ENCODE measurements at places on chromosomes 12 and 14.

DNA sequence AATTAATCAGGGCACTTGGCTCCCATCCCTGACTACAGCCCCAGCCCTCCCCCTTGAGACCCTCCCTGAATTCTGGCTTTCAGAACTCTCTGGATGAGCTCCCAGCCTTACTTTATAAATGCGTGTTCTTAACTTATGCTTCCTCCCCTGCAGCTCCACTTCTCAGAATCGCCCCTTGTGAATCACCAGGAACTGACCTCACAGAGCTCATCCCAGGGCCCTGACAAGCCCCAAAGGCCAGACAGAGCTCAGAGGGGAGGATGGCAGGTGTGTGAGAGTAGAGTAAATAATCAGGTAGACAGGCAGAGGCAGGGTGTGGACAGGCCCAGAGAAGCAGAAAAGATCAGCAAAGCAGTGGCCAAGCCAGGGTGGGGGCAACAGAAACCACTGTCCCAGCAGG, 68.2 kb upstream of the FOXN3 start:
- no peak for DNase-seq

- no peak for DNase-seq
Measured at GRCh38 chr14:69682136-69682535, 70.7 kb downstream of the SUSD6 start.

DNA sequence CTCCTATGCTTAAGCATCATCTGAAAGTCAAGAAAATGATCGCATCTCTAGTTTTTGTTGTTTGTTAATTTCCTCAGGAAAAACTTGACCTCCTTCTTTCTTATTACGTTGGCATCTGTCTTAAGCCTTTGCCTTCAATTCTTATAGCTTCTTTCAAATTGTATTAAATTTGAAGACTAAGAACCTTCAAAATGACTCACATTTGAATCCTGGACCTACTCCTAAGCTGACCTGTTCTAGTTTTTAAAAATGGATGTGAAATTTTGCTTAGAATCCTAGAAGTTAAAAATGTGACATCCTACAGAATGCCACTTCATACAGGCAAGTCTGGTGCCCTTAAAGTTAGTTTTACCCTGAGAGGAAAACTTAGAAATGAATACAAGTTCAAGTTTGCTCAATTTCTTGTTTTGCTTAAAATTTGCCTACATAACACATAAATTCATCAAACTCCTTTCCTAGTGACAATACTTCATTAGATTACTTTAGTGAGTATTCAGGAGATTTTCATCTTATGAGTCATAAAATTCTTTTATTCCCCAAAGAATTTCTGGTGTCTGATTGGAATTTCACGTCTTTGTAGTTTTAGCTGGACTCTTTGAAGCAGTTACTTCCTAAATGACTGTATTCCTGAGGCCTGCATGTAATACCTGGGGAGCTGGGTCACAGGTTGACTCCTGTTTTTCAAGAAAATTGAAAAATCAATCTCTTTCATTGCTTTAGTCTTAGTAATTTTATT, 152.3 kb downstream of the MSRB3 start:
- DNase-seq: peak; percentile 26

DNA sequence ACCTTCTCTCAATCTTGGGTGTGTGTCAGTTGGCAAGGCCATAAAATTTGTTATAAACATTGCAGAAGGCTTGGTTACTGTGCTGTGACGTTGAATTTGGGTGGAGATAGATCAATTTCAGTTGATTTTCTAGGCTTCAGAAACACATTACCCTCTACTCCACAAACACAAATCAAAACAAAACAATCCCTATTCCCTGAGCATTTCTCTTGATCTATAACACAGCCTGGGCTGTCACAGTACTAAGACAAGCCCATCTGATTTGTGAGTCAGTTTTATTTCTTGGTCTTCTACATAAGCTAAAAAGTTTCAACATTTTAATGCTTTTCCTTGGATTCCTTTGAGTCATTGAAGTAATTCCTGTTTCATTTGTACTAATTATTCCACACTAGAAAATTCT, 79.8 kb downstream of the PTPN11 start:
- DNase-seq: no peak

DNA sequence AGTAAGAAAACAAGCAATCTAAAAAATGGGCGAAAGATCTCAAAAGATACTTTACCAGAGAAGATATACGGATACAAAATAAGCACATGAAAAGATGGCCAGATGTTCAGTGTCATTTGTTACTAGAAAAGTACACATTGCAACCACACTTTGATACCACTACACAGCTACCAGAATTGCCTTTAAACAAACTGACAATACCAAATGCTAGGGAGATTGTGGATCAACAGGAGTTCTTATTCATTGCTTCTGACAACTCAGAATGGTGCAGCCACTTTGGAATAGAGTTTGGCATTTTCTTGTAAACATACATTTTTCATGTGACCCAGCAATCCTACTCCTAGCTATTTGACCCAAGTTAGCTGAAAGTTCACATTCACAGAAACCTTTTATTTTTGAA, 136.3 kb downstream of the FUT8 start:
- no peak for DNase-seq

DNA sequence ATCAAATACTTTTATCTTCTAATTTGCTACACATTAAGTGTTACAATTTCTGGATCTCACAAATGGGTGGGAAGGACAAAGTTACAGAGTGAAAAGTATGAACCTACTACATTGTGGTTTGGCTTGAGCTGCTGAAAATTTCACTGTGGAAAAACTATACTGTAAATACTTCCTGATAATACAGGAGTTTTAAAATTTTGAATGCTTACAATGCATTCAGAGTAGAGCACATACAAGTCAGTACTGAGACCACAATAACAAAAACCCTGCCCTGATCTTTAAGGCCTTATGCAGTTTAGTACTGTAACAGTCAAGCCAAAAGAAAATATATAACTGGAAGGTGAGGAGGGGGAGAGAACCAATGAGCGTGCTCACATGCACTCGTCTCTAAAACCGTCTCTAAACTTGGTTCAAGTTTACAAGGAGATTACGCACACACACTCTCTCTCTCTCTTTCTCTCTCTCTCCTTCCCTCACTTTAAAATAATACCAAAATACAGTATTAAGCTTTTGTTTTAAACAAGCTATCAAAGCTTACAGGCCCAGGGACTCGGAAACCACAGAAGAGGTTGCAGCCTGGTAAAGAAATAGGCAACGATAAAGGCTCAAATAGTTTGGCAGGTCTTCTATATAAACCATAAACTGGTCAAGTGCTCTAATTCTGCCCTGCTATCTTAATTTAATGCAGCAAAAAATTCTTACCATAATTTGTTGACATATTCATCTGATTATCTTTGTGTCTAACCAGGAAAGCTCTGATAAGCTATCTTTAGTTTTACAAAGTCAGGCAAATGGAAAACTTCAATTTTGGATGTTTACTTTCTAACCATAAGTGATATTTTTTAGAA, 58.0 kb downstream of the ATF7 start:
- no peak for DNase-seq

DNA sequence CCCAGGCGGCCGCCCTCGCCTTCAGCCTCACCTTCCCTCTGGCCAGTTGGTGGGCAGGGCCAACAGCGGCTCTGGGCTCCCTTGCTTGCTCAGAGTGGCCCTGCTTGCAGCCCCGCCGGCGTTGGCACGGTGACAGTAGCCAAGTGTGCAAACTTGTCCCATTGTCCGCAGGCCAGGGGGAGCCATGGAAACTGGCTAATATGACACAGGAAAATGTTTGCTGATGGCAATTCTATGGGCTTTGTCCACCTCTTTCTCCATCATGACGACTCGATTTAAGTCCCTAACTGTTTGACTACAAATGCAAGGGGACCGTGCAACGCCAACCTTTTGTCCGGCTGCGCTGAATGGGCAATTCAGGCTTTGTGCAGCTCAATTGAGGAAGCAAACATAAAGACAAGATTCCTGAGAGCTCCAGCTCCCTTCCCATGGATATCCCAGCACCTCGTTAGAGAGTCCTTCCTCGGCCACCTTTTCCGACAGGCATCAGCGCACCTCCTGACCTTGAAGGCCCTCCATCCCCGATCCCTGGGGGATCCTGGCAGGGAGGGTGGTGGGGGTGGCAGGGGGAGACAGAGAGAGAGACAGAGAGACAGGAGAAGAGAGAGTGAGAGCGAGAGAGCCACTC, 785 bp upstream of the FAM181A start:
- no peak for DNase-seq

DNA sequence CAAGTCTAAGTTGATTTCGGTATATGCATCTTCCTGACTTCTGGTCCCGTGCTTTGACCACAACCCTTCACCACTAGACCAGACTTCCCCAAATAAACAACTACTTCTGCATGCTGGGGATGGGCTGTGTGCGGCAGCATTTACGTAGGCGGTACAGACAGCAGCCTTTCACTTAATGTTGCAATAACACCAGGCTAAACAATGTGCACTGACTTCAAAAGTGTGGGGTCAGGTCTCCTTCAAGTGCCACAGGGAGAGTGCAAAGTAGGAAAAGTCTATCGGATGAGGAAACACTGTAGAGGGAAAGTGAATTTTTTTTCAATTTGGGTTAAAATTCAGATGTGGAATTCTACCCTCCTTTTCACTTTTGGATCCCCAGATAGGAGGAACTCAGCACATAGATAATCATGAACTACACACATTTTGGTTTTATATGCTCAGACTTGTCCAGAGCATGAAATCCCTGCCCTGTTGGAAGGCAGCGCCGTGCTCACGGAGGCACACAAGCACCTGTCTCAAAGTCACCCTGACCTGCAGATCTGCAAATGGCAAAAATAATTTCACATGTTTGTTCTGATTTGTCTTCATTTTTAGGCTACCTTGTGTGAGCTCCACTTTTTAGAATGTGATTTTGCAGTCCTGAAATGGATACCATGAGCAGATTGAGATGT, 3.6 kb upstream of the FOS start:
- DNase-seq: peak; percentile 85

DNA sequence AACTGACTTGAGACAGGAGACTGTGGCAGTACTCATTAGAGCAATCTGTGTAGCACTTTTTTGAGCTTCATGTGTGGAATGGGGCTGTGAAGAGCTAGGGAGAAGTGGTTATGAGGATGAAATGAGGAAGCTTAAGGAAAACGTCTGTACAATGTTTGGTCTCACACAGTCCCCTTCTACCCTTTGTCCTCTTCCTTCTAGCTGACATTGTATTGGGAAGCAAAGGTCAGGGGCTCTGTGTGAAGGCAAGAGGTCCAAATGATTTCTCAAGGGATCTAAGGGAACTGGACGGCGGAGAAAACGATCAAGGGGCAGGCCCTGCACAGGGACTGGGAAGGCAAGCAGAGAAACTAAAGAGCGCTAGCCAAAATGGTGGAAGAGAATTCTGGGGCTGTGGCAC, 13.1 kb upstream of the CIPC start:
- DNase-seq: no peak

GRCh38 chr14:95024380-95024779, 132.9 kb downstream of the DICER1 start:
- DNase-seq: no peak

DNA sequence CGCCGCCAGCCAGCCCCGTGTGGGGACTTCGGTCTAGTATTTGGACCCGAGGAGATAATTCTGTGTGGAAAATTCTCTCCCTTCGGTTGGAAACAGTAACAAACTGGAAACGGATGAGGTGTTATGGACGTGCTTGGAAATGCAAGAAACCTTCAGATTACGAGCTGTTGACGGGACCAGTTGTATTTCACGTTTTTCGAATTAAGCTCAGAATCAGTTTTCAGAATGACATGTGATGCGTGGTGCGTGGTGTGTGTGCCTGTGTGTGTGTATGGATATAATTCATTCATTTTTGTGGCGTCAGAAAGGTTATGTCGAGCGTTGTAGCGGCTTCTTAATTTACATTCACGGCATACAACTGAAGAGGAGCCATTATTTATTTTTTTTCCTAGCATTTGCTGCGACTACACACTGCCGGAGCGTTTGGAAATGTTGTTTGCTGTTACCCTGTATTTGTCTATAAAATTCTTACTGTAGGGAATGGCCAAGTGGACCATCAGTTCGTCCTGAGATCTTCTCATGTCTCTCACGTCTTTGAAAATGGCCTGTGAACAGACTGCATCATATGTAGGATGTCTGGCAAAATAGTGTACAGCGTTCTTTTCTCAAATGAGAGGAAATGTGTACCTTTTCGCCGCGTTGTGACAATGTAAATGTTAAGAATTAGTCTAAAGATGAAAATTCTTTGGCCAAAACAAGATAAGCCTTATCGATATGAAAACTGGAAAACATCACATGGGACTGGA, 1.3 kb downstream of the TRAF3 start:
- DNase-seq: peak; percentile 67

DNA sequence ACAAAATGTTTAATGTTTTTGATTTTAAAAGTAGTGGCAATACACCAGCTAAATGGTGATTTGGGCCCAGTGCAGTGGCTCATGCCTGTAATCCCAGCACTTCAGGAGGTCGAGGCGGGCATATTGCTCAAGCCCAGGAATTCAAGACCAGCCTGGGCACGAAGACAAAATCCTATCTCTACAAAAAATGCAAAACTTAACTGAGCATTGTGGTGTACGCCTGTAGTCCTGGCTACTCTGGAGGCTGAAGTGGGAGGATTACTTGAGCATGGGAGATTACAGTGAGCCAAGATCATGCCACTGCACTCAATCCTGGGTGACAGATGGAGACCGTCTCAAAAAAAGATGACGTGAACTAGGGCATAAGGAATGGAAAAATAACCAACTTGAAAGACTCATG, 4.7 kb downstream of the RPL36AL start:
- DNase-seq: no peak

DNA sequence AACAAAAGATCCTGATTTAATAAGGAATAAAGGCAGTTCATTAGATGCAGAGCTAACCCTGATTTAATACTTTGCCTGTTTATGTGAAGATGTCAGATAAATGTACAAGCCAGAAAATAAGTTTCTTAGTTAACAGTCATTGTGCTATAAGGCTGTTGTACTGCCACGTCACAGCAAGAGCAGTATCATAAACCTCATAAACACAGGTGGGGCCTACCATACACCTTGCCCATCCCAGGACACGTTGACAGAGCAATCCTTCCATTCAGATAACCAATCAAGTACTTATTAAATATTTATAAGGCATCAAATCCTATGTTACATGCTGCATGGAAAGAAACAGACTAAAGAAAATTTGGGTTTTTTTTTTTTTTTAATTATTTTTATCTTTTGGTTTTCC, 36.5 kb downstream of the SINHCAF start:
- no peak for DNase-seq

DNA sequence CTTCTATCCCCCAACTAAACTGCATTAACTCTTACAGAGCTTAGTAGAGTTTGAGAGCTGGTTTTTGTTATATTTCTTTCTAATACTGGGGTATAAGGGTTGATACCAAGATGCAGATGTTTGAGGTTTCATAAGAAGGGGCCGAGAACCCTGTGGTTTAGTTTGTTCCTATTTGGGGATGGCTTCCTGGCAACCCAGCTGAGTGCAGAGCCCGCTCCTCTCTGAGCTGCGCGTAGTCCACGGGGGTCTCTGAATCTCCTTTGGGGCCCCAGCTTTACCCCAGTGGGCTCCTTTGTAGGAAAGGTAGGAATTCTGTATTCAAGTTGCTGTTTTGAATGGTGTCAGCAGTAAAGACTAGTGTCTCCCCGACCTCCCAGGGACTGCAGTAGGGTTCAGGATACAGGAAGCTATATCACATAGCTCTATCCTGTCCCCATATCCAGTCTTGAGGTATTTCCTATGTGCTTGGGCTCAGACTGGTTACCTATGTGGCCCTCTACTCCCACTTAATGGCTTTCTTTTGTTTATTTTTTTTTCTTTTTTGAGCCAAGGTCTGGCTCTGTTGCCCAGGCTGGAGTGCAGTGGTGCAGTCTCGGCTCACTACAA, 25.4 kb downstream of the PLXNC1 start:
- no peak for DNase-seq

- no peak for DNase-seq
Measured at GRCh38 chr14:36207500-36207899, 31.0 kb upstream of the PTCSC3 start.

All from muscle of leg (tissue), 16 donors.